Stimulated activated CD4-positive, alpha-beta T cell treated with anti-CD3 and anti-CD28 coated beads, Interleukin-15, amount 100 ng/mL, for 48 hours (primary cell): ENCODE measurements at places on chromosomes 11 and 22.

GRCh38 chr22:17792854-17793434 is 18.7 kb upstream of the BID start:
- no peak for DNase-seq

DNA sequence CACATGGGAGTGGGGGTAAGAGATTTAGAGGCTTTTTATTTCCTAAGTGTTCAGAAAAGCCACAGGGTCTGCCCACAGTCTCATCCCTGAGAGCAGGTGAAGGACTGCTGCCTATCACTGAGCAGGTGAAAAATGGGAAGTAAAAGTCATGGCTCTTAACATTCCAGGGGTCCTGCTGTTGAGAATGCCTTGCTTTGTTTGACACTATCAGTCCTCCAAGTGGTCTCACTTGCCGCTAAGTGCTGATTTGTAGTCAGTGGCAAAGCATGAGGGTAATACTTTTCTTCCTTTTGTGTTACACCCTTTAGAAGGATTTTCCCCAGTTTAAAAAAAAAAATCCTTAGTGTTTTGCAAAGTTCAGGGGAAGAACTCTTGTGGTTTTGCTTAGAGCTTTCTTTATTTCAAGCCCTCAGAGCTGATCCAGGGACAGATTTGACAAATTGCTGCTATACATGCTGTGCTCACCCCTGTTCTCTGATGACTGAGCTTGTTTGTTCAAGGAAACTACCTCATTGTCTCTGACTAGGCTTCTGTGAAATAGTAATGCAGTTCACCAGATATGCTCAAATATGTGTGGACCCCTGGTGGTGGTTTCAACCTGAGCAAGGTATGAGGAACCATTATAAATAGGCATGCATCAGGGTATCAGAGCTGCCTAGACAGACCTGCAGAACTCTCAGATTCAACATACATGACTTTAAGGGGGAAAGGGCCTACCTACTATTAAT is 141.0 kb downstream of the ARHGAP42 start:
- DNase-seq = no peak

DNA sequence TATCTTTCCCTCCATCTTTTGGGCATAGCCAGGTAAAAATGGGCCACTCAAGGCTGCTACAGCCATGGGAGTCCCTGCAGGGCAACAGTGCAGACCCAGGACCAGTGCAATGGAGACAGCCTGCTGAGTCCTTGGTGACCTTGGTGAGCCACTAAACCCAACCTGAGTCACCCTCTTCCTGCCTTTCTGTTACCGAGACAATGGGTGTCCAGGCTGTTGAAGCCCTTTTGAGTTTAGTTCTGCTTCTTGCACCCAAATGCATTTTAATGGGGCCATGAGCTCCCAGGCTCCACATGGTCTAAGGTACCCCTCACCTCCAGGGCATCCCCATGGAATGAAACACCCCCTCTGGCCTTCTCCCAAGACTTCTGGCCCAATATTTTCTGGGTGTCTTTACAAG is 874 bp upstream of the PLAAT4 start:
- no peak for DNase-seq

DNA sequence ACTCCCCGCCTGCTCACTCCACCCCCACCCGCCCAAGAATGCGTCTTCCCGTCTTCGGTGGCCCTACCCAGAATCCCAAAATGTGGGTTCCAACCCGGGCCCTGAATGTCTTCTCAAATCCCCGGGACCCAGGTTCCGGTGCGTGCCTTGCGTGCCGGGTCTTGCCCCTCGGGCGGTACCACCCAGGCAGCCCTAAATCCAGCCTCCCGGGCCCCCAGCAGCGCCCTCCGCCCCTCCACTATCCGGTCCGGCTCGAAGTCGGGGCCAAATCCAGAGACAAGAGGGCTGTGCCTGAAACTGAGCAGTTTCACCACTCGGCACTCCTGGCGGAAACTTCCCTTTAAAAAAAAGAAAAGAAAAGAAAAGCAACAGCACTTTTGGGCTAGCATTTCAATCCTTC is 16.3 kb upstream of the CCT8L2 start:
- DNase-seq = no peak

- no peak for DNase-seq
These were observed 35.3 kb downstream of the LDHAL6A start for GRCh38 chr11:18490736-18491485.

DNA sequence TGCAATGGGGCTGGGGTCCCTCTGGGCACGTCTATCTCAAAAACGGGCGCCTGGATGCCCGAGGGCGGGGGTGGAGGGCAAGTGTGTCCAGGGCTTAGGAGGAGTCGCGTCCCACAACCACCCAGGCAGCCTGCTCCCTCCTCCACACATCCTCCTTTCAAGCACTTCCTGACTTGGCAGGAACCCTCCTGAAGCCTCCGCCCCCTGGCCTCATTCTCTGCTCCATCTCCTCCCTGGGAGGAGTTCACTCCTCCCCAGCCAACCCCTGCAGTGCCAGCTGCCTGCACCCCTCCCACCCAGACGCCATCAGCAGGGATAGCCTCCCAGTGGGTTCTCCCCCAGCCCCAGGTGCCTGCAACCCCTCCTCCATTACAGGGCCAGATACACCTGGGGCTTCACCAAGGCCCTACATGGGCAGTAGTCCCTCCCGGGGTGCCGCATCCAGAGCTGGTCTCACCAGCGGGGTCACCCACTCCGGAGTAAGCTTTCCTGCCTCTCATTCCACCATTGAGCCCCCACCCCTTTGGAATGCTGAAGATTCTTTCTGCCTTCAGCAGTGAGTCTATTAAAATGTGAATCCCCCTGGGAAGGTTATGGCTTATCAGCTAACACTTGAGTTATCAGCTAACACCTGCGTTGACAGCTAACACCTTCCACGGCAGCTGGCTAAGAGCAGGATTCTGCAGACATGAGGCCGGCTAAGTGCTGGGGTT is 24.4 kb downstream of the RTN4R start:
- DNase-seq = peak; percentile 47
